ENCODE measurements at places on chromosomes 12 and 14.

GRCh38 chr12:77766224-77766623 lies 64.5 kb upstream of the NAV3 start:
- no peak for DNase-seq

DNA sequence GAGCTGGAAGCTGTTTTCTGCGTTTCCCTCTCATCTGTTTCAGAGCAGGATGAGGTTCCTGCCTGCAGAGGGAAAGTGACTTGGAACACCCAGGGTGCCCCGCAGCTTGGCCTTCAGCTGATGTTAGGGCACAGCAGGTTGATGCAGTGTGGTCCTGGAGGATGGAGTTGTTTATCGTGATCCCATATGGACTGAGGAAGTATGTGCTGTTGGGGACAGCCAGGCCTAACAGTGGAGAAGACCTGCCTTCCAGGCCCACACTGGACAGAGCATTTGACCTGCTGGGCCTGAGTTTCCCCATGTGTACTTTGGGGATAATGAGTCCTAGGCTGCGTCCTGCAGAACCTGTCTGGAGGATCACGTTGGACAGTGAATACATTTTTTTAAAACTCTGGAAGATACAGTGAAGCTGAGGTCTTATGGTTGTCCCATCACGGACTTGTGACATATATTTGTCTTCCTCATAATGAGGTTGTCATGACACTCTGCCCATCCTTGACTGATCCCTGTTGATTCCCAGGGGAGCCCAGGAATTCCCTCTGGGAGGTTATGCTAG lies 12.8 kb downstream of the SERPINA1 start:
- no peak for DNase-seq

DNA sequence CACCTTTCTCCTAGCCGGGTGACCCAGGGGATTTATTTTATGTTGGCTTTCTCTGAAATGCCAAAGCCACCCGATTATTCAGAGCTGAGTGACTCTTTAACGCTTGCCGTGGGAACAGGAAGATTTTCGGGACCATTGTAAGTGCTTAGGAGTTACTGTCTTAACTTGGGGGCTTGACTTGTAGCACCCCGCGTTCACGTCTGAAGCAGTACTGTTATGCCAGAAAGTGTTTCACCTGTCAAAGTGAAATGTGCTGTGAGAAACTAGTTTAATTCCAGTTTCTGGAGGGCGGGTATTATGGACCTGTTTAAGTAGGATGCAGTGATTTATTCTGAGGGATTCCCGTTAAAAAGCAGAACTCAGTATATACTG lies 218 bp downstream of the LYSET start:
- no peak for DNase-seq

- DNase-seq = no peak
Observed at GRCh38 chr14:88049266-88049665, 44.3 kb downstream of the GPR65 start.

DNA sequence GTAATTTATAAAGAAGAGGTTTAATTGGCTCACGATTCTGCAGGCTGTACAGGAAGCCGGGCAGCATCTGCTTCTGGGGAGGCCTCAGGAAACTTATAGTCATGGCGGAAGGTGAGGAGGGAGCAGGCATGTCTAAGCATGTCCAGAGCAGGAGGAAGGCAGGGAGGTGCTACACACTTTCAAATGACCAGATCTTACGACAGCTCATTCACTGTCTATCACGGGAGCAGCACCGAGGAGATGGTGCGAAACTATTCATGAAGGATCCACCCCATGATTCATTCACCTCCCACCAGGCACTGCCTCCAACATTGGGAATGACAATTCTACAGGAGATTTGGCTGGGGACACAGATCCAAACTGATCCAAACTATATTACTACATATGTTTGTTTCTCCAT lies 10.0 kb downstream of the SFSWAP start:
- no peak for DNase-seq

GRCh38 chr12:32402946-32403345 lies 3.6 kb downstream of the FGD4 start:
- no peak for DNase-seq

GRCh38 chr14:70139384-70139783 lies 49.4 kb downstream of the SLC8A3 start:
- no peak for DNase-seq

- DNase-seq = no peak
Observed at GRCh38 chr12:28855761-28856310, 293.2 kb upstream of the FAR2 start.

DNA sequence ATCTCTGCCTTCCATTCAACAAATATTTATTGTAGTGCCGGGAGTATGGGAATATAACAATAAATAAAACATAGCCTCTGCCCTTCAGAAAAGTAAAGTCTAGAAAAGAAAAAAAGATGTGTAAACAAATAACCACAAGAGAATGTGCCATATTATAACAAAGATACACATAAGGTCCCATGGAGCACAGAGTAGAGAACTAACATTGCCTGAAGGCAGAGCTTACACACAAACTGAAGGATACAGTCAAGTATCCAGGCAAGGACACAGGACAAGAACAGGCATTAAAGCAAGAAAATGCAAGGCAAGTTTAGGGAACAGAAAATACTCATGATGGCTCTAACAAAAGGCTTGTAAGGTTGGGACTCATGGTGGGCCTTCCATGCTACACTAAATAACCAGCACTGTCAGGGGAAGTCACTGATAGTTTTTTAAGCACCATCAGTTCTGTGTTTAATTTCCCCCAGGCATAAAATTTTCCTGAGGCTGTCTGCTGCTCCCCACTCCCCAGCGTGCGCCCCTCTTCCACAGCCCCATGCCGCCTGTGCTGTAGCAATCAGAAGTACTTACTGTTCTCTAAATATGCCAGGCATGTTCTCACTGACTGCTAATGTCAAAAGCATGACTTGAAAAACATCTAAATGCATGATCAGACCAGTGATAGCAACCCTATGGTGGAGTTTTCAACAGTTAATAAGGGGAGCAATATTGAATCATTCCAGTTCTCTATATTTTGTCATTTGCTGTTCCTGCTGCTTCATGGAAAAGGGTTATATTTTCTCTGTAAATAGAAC lies 77.8 kb downstream of the ANKS1B start:
- DNase-seq = no peak

GRCh38 chr12:5465384-5465783 lies 33.5 kb downstream of the NTF3 start:
- no peak for DNase-seq
